Hepatic stellate cell (primary cell): ENCODE measurements at places on chromosomes 7 and 10.

- no peak for DNase-seq
These were observed 1073.0 kb downstream of the XPNPEP1 start for GRCh38 chr10:108850138-108850854.

DNA sequence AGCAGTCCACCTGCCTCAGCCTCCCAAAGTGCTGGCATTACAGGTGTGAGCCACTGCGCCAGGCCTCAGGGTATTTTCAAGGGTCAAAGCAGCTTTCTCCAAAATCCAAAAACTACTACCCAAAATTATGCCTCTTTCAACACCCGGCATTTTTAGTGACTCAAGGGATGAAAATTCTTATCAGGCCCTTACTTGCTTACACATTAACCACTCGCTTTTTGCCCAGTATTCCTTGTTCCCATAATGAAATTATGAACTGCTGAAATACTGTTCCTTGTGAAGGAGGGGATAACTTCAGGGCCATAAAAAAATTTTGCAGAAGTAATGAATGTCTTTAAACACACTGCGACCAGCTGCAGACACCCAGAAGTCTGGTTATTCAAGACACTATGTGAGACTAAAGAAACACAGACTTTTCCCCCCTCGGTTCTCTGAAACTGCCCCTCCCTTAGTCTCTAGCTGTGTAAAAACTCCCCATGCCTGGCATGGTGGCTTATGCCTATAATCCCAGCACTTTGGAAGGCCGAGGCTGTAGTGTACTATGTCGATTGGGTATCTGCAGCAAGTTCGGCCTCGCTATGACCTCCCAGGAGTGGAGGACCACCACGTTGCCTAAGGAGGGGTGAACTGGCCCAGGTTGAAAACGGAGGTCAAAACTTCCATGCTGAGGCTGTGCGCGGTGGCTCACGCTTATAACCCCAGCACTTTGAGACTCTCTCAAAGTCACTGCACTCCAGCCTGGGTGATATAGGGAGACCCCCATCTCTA lies 12.0 kb downstream of the FXYD4 start:
- DNase-seq, result no peak

GRCh38 chr7:144074374-144074773 lies 4.8 kb downstream of the OR2A25 start:
- DNase-seq, result no peak

GRCh38 chr10:87635498-87636312 lies 24.0 kb upstream of the PAPSS2 start:
- DNase-seq, result no peak

- no peak for DNase-seq
These were observed 734 bp downstream of the PCLO start for GRCh38 chr7:83161899-83162401.

- peak; percentile 69 for DNase-seq
These were observed 14.0 kb downstream of the LRGUK start for GRCh38 chr7:134140889-134141867.

DNA sequence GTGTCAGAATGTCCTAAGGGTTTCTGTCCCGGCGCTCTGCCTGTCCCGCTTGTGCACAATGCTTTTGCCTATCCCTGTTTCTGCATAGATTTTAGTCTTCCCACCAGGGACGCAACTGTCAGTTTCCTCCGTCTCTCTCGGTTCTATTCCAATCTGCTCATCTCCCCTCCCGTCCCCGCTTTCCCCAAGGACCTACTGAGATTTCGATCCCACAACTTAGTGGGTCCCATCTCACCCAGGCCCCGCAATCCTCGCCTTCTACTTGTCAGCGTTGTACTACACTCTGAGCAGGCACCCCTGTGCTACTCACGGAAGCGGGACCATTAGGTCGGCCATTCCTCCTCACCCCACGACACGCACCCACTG lies 519 bp upstream of the ZNF655 start:
- no peak for DNase-seq

- DNase-seq, result no peak
These were observed 5.2 kb downstream of the GOT1 start for GRCh38 chr10:99425204-99425603.

DNA sequence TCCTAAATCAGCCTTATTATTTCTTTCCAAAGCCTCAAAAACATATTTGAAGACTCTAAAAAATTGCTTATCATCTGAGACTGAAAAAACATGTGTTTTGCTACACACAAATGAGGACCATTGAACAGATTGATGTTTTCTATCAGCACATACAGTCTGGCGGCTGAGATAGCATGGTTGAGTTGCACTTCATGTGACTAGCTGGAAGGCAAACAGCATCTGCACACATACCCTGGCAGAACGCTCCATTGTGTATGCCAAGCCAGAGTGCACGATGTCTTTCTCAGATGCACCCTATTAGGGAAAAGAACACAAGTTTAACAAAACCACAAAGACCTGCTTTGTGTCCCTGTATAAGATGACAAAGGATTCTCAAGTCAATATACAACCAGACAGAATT lies 33.0 kb downstream of the FAM25A start:
- no peak for DNase-seq

DNA sequence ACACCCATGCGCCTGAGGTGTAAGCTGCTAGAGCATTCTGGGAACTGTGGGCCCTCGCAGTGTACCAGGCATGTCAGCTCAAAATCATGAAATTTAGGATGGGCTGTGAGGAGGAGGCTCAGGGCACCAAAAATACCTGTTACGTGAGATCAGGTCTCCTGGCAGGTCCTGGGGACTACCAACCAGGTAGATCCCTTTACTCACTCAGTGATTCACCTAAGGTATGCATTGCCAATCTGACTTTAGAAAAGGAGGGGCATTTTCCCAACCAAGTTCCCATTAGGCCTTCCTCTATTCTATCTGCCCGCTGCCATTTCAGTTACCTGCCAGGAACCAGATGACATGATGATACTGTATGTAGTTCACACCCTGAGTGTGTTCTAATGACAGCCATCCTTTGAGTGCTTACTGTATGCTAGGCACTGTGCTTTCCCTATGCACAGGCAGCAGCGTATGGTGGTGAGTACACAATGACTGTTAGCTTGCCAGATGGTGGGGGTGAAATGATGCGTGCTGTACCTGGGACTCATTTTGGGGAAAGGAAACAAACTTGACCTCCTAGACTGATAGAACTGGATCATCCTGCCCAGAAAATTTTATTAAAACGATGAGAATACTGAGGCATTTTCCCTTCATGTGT lies 62.0 kb downstream of the CFAP58 start:
- no peak for DNase-seq

DNA sequence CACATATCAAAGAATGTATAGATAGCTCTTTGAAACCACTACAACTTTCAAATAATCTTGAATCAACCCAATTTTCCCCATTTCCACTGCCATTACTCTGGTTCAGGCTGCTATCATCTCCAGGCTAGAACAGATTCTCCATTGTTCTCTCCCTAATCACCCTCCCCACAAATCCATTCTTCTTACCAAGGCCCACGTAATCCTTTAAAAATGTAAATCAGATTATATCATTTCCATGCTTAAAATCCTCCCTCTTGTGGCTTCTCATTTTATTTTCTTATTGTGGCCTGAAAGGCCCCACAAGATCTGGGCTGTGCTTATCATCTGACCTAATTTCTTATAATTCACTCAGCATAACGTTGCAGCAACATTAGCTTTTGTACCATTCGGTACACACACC lies 3.0 kb upstream of the PON1 start:
- DNase-seq, result no peak

- peak; percentile 4 for DNase-seq
These were observed 474 bp downstream of the ORC5 start for GRCh38 chr7:104207348-104207730.
